Stimulated activated CD4-positive, alpha-beta T cell treated with anti-CD3 and anti-CD28 coated beads, TNF-alpha, amount 100 ng/mL, for 24 hours (primary cell): ENCODE measurements at places on chromosomes 13 and 19.

DNA sequence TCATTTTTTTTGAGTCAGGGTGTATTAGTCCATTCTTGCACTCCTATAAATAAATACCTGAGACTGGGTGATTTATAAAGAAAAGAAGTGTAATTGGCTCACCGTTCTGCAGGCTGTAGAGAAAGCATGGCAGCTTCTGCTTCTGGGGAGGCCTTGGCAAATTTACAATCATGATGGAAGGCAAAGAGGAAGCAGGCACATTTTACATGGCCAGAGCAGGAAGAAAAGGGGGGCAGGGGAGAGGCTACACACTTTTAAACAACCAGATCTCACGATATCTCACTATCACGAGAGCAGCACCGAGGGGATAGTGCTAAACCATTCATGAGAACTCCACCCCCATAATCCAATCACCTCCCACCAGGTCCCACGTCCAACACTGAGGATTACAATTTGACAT, 44.5 kb upstream of the MIR17HG start:
- no peak for DNase-seq

DNA sequence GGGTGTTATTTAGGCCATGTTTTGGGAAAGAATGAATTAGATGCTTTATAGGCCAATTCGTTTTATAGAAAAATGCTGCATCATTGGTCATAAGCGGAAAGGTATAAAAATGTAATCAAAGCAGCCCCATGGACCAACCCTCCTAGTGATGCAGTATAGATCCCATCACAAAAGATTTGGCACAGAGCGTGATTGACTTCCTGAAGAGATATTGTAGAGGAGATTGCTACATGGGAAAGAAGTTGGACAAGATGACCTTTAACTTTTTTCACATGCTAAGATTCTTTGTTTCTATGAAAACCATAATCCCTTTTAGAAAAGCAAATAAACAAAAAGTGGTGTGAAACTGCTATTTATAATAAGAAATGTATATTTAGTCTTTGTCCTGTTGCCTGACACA, 136.5 kb upstream of the FNDC3A start:
- no peak for DNase-seq

DNA sequence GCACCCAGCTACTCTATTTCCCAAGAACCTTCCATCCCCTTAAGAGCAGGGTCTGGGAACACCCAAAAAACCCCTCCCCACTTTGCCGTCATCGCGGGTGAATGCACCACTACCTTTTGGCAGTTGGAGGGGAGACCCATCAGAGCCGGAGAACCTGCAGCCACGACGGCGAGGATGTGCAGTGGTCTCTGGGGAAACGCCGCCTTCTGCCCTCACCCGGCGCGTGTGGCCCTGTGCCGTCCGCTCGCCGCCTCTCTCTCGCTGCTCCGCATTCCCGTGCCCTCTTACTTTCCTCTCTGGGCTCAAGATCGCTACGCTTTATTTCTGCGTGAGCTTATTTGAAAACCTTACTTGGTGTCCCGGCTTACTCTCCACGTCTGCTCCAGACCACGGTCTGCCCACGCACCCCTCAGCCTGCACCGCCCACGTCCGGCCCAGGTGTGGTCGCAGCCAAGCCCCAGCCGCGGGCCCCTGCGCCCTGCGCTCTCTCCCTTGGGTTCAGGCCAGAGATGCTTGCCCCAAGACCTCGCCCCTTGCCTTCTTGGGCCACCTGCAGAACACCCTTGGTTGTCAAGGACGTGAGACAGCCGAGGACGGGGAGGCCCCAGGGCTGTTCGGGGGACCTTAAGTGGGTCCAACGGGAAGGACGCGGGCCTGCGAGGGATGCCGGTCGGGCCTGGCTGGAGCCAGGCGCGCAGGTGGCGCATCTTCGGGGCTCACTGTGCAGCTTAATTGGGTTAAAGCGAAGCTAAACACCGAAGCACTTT, 2.0 kb upstream of the MAB21L1 start:
- DNase-seq, result no peak

- DNase-seq, result no peak
These were observed 32.5 kb upstream of the TFDP1 start for GRCh38 chr13:113552079-113552478.

- peak; percentile 51 for DNase-seq
These were observed 816 bp downstream of the USF2 start for GRCh38 chr19:35269438-35270117.

DNA sequence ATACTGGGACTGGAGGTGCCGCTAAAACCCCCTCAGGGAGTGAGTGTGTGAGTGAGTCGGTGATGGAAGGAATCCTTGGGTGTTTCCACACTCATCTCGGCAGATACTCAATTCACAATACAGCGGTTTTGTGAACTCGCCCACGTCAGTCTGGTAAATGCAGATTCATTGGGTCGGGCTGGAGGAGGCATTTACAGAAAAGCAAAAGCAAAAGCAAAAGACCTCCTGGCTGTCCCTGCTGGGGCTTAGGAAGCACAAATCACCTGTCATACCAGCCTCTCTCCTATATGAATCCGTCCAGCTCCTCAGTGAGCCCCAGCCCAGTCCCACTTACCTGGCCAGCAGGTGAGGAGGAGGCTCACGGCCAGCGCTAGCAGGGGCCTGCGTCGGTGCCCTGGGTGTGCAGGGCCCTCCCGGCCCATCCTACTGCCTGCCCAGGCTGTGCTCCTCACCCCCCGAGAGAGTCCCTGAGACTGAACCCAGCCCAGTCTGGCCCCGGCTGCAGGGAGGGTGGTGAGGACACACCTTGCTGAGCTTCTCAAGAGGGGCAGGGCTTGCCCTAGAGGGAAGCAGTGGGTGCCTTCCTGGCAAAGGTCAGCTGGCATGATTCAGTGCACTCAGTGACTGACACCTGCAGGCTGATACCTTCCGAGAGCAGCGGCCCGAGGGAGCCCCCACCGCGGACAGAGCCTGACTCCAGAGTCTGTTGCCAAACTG, at the start of gene MUC16:
TSS of gene MUC16 (minus strand) at position 475 of the 717 bp plus-strand sequence.
- DNase-seq, result no peak

DNA sequence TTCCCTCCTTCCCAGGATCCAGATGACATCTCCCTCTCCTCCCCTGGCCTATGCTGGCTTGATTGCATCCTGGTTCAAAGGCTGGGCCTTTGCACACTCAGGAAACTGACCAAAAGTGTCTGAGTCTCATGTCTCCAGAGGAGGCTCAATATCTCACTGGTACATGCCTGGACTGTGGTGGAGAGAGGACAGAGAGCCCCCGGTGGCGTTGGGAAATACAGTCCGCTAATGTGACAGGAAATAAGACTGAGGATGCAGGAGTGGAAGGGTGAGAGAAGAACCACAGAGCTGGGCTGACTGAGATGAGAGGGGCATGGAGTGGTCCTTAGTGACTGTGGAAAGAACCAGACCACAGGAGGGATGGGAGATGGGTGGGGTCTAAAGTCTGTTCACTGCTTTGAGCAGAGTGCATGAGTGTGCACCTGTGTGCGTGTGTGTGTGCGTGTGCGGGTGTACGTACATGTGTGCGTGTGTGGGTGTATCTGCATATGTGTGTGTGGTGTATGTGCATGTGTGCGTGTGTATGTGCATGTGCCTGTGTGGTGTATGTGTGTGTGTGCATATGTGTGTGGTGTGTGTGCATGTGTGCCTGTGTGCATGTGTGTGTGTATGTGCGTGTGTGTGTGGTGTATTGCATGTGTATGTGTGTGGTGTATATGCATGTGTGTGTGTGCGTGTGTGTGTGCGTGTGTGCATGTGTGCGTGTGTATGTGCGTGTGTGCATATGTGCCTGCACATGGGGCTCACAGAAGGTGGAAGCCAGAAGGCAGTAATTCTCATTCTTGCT, 1.9 kb downstream of the SIGLEC5 start:
- no peak for DNase-seq

DNA sequence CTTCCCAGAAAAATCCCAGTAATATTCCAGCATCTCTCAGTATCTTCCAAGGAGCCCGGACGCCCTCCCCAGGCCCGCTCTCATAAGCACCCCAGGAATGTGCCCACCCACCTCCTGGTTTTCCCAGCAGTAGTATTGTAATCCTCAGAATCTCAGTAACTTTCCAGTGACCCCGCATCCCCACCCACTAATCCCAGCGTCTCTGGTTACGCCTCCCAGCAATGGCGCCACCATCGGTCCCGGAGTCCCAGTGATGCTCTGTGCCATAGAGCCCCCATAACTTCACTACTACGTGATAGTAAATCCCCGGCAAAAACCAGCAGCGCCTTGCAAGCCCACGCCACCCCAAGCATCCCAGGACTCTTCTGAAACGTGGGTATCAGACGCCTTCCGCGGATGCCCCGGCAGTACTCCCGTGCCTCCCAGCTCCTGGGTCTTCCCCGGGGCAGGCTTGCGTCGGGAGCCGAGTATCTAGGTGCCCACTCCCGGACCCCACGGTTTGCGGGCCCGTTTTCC, 928 bp upstream of the PNPLA6 start:
- peak; percentile 38 for DNase-seq

- no peak for DNase-seq
These were observed 69.9 kb downstream of the ABCC4 start for GRCh38 chr13:95231393-95231792.

DNA sequence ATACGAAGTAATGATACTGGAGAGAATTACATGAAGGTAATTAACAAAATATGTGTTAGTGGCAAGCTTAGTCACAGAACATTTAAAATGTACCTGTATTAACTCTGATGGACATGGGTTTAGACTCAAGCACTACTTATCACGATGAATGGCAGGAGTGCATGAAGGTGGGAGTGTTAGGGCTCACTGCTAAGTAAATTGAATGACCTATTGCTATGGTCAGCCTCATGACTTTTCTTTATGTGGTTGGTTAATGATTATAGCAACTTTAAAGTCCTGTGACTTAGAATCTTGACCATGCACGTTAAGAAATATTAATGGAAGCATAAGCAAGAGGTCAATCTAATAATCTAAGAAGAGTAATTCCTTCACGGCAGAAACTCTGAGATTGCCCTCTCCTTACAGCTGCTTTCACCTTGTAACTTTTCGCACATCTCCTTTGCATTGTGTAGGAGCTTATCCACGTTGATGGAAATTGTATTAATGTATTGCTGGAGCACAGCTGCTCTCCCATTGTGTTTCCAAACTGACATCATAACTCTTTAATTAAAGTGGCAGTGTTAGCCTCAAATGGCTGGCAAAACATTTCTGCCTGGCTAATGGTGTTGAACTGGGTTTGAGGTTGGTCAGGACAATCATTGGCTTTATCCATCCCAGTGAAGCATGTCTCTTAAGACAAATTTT, 114.5 kb downstream of the RXFP2 start:
- DNase-seq, result no peak

DNA sequence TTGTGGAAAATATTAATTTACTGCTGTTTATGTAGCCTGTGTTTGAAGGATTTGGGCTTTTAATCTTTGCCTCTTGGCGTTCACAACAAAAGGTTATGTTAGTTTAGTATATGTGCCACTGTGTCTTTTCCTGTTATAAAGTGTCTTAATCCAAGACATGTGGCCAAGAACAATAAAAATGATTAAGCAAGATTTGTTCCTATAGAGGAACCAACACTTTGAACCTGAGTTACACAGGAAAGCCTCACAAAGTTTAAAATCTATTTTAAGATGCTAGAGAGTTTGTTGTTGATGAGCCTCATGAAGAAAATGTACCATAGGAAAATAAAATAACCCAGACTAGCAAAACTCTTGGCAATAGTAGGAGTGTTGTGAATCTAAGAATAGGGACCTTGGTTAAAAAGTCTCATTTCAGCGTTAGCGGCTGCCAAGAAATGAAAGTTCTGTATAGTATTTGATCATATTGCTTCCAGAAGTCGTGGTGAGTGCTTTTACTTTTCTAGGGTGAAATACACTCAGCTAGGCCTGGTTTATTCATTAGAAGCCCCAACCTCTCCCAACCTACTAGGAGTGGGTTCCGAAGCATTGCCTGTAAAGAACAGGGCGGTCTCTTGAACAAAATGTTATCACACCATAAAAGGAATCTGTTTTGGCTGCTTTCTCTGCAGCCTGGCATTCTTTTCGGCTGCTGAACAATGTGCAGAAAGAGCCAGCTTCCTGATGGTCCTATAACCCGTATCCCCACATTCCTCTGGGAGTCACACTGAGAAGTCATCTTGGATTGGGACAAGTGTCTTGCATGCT, 102.6 kb downstream of the LRCH1 start:
- no peak for DNase-seq

DNA sequence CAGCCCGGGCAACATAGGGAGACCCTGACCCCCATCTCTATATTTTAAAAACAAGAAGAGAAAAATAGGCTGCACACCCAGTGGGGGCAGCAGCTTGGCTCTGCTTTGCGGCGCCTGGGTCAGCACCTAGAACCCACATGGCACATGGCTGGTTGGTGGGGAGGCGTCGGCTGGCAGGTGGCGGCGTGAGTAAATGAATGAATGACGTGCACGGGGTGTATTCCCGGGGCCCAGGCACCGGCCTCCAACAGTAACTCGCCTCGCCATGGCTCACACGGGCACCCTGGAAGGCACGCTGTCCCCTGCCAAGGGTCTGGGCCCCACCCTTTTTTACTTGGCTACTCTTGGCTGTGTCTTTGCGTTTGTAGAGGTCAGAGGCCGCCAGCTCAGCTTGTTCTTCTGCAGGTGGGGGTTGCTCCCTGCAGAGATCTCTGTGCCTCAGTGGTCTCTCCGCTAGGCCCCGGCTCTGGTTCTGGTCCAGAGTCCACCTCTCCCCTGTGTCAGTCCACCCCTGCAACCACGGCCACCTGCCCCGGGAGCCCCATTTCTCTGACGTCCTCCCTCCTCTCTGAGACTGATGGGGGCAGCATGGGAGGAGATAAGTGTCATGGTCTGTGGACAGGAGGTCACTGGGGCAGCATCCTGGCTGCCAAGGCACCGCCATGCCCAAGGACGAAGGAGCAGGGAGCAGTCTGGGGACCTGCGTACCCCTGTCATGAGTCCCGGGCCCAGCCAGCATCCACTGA, 5.6 kb downstream of the FZR1 start:
- DNase-seq, result no peak

DNA sequence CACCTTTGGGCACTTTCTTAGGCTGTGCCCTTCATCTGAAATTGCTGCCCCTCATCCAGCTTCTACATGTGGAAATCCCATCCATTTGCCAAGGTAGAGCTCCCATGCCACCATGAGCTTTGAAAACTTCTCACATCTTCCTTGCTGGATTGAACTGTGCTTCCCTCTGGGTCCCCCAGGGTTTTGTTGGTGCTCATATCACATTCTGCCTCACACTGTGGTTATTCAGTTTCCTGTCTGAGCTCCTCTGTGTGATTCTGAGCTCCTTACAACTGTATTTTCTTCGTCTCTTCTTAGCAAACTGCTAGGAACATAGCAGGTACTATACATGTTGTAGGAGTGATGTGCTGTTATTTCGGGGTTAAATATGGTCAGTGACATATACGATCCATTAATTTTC, 74.9 kb upstream of the KL start:
- DNase-seq, result no peak

DNA sequence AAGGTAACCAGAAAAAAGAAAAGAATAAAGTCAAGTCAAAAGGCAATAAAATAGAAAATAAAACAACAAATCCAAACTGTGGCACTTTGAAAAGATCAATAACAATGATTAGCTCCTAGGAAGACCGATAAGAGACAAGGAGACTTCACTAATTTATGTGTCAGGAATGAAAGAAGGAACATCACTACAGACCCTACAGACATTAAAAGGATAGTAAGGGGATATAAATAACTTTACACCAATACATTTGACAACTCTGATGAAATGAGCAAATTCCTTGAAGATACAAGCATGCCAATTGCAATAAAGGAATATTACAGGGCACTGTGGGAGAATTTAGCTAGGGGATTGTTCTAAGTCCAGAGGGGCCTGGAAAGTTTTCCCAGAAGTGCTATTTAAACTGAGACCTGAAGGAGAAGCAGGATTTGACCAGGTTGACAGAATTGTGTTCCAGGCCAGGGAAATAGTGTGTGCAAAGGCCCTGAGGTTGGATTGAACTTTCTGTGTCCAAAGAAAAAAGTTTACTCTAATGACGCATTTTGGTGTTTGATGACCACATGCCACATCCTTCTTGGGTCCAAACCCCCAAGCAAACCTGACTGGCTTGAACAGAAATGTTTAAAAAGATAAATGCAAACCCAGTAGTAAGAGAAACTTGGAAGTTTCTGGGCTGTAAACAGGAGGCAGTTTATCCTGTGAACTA, 1.6 kb upstream of the C19orf38 start:
- DNase-seq, result no peak
